NCI-H524 (cell line): ENCODE measurements at places on chromosomes 2 and 18.

DNA sequence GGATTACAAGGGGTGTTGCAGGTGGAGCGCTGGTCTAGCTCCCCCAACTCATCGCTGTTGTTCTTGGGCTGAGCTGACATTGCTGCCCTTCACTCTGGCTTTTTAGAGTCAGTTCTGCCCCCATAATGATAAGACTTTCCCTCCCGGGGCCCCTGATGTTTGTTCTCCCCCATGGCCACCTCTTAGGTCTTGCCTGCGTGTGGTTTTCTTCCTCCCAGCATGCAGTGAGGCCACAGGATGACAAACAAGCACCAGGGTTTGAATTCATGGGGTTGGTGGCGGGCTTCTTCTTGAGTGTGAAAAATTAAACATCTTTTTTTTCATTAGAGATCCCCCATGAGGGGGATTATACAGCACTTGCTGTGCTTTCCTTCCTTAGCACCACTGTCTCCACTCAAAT is 74.1 kb downstream of the CTAGE1 start:
- DNase-seq = no peak

DNA sequence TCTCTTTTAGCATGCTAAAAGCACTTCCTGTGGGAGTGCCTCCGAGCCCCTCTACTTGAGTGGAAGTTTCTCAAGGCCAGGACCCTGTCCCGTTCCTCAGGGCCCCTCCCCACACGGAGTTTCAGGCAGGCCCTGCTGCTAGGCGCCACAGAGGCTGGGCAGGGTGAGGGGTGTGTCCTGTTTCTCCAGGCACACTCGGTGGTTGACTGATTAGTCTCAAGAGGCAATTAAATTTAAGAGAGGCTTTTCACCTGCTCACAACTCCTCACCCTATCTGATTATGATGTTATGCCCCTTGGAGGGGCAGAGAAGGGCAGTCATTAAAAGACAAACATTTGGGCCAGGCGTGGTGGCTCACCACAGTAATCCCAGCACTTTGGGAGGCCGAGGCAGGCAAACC is 160.8 kb upstream of the HAAO start:
- peak; percentile 66 for DNase-seq

DNA sequence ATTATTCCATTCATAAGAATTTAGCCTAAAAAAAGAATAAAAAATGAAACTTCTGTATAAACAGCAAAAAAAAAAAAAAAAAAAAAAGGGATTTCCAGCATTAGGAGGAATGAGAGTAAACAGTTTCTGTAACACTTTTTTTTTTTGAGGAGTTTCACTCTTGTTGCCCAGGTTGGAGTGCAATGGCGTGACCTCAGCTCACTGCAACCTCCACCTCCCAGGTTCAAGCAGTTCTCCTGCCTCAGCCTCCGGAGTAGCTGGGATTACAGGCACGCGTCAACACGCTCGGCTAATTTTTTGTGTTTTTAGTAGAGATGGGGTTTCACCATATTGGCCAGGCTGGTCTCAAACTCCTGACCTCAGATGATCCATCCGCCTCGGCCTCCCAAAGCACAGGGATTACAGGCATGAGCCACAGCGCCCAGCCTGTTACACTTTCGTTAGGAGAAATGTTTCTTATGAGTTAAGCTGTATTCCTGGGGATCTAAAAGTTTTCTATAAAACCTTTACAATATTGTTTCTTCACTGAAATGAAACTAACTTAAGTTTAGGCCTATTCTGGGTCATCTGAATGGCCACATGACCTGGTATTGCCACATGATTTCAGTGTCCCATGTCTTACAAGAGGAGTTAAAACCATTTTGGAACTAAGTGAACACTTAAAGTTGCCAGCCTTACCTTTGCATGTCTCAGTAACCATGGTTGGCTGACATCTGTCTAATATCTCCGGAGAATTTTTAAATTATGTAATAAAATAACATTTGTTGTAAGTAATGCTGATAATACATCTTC is 17.5 kb downstream of the SMAD2 start:
- no peak for DNase-seq

GRCh38 chr18:12769644-12770440 is 67.0 kb downstream of the PSMG2 start:
- DNase-seq = no peak

DNA sequence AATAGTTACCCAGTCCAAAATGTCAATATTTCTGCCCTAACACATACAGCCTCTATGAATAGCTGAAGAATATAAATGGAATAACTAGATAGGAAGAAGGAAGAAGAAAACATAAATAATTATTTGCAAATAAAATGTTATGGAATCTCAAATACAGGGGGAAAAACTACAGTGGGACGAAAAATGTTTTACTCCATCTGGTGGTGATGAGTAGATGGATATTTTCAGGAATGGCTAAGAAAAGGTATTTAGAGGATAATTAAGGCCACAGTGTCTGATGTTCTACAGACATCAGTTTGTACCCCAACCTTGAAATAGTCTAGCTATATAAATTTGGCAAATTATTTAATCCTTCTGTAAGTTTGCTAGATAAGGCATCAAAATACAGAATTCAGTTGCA is 178.1 kb upstream of the FSHR start:
- no peak for DNase-seq

DNA sequence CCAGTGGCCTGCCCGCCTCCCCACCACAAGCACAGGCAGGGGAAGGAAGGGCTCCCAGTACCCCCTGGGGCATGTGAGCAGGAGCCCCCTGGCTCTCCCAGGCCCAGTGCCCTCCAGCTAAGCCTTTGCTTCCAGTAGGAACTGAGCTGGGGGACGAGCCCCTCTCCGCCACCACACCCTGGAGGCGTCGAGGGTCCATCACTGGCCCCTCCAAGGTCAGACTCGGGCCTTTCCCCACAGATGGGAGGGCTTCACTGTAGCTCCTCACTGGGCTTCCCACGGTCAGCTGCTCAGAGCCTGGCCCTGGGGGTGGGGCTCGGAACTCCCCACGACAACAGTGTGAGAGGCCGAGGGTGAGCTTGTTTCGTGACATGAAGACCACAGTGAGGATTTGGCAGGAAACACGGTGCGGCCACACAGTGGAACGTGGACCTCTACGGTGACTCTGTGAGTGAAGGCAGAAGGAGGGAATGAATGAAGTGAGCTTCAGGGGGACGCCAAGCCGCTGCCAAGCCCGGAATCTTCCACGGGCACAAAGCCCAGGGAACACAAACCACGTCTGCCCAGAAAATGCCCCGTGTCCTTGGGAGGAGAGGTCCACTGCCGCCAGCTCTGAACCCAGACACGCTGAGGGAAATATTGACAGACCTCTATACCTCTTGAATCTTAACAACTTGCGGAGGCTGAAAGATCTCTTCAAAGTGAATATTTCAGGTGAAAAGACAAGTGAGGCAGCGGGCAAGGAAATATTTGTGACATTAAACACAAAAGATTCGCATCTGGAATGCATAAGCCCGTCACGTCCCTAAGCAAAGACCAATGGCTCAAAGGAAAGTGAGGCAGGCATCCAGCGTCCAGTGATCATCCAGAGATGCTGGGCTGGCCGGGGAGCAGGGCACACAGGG is 144.8 kb upstream of the GPC1 start:
- DNase-seq = no peak

DNA sequence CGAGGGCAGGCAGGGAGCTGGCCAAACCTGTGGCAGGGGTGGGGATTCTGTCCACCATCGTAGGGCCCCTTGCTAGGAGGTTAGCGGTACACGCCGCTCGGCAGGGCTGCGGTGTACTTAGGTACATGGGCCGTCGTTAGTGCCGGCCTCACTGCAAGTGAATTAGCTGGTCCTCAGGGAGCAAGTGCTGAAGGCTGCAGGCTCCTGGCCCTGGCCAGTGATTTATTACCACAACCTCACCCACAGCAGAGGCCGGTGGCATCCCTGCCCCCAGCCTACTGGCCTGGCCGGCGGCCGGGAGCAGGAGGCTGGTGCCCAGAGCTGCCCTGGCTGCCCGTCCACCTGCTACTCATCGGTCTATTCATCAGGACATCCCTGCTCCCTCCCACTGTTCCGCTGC is 19.6 kb upstream of the PTMA start:
- DNase-seq = no peak

DNA sequence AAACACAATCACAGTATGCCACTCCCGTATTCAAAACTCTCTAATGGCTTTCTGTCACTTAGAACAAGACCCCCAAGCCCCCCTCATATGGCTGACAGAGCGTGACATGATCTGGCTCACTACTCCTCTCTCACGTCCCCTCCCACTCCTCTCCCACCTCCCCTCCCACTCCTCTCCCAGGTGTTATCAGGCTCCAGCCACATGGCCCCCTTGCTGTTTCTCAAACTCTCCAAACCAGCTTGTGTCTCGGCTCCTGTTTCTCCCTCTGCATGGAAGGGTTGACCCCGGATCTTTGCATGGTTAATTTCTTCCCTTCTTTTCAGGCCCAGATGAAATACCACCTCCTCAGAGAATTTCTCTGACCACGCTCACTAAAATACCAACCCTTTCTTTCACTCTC is 180.8 kb downstream of the SLC8A1 start:
- no peak for DNase-seq

- DNase-seq = no peak
Measured at GRCh38 chr2:225367482-225367881, 32.0 kb upstream of the NYAP2 start.

- no peak for DNase-seq
Measured at GRCh38 chr2:42254186-42254895, 85.2 kb downstream of the EML4 start.

DNA sequence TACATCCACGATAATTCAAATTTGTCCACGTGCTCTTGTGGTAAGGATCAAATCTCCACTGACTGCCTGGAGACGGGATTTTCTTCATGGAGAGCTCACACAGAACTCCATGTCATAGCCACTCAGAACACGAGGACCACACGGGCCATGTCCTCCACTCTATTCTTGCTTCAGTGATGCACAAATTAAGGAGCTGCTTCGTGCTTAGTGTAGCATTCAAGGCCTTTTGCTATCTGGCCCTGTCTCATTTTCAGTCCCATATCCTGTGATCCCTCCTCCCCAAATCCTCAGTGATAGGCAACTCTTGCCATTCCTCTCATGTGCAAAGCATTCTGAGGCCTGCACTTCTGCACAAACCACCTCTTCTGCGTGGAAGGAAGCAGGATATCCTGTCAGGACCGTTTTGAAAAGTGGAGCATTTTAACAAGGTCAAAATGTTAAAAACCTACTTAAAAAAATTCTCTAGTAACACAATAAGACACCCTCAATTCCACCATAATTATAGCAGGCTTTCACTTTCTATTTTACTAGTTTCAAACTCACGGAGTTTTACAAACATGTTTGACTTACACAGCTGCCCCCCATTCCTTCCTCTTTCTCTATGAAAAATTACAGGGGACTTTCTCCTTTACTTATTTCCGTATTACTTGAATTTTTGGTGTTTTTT is 35.2 kb downstream of the ST3GAL5 start:
- DNase-seq = no peak

- peak; percentile 42 for DNase-seq
Measured at GRCh38 chr2:10325278-10326145, 22.8 kb downstream of the HPCAL1 start.

GRCh38 chr2:64013053-64013452 is 6.2 kb downstream of the VPS54 start:
- peak; percentile 38 for DNase-seq

GRCh38 chr18:3593904-3594759 is 144.2 kb downstream of the TGIF1 start:
- peak; percentile 79 for DNase-seq

DNA sequence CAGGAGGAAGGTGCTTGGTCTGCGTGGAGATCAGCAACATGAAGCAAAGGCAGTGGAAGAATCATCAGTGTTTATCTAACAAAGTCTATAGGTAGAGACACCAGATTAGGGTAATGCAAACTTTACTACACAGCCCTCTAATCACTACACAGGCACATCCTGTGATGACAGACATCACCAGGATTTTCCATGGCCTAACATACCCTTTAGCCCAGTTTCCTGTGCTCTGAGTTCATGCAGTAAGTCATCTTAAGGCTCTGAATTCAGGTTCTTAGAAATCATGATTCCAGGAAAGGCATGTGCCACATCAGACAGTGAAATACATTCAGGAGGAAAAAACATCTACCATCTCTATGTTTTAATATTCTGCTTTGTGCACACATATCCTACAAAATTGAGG is 708.5 kb upstream of the SLC8A1 start:
- no peak for DNase-seq

GRCh38 chr2:46349115-46349547 is 51.9 kb downstream of the EPAS1 start:
- DNase-seq = no peak

DNA sequence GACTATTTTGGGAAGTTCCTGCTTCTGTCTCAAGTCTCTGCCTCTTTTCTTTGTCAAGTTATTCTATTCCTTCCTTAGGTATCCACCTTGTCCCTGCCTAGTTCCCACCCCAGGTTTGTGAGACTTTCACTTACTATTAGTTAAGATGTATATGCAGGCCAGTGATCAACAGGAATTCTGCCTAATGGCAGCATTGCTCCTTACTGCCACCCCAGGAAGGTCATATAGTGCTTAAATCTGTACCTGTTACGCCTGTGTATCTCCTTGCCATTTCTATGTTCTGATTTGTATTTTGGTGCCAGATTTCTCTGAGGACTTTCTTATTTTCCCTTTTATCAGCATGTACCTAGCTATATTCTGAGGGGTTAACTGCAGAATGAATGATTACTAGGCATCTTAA is 746.0 kb upstream of the TMEFF2 start:
- DNase-seq = no peak

DNA sequence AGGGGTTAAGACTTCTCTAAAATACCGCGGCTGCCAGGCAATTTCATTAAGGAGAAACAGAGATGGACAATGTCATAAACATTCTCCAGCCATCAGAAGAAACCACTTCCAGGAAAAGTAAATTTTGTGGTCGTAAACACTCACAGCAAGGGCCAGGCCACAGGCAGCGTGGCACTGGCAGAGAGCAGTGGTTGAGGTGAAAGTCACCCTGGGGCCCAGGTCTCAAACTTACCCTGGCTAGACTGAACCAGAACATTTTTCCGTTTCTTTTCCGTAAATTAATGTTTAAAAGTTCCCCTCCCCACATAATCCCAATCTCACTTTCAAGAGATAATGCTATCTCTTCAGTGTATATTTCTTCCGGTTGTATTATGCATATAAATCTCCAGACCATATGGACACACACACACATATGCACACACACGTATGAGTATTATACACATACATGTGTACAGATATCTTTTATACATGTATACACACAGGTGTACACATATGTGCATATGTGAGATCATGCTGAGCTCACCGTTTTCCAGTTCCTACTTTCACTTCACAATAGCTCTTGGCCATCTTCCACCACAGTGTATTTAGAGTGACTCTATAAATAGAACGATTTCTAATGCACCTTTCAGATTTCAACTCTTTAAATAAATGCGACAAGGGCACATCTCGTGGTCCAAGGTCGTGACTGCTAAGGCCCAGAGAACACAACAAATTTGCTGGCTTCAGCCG is 90.1 kb downstream of the MALT1 start:
- no peak for DNase-seq
